ENCODE measurements at places on chromosomes 5 and 9. TPM values are rescaled to one million over a fixed set of nuclear protein-coding genes. Genes with fewer than 3 reads are reported as not detected.

HTR1A gene
- total RNA-seq, result not detected

LCN15 gene
- not detected for total RNA-seq

CYSRT1 gene
- total RNA-seq, result 2.9 TPM

GRK6 gene
- 25.4 TPM for total RNA-seq

TIMD4 gene
- 0.38 TPM for total RNA-seq

ZNF883 gene
- total RNA-seq, result 2.4 TPM

SLC34A3 gene
- total RNA-seq, result not detected

PTPRD gene
- total RNA-seq, result 10.4 TPM

SLC45A2 gene
- total RNA-seq, result not detected

OTP gene
- total RNA-seq, result not detected

CCDC180 gene
- total RNA-seq, result 1.5 TPM

ADGRV1 gene
- 0.81 TPM for total RNA-seq

RNF183 gene
- not detected for total RNA-seq

IL31RA gene
- 1.1 TPM for total RNA-seq

PCDHGB6 gene
- 2.0 TPM for total RNA-seq

GFI1B gene
- total RNA-seq, result not detected

NR4A3 gene
- total RNA-seq, result 0.13 TPM

PCDHA13 gene
- not detected for total RNA-seq

TAF11L5 gene
- not detected for total RNA-seq

ADAMTS19 gene
- 0.13 TPM for total RNA-seq

GAS1 gene
- total RNA-seq, result 29.4 TPM

TAF11L13 gene
- total RNA-seq, result not detected

LMX1B gene
- total RNA-seq, result 0.63 TPM

FREM1 gene
- under 0.01 TPM for total RNA-seq

TAL2 gene
- total RNA-seq, result not detected

TGFBI gene
- 856 TPM for total RNA-seq

AGXT2 gene
- not detected for total RNA-seq

CDX1 gene
- total RNA-seq, result 0.33 TPM

PPIC gene
- 30.3 TPM for total RNA-seq

PCDHB5 gene
- total RNA-seq, result 1.5 TPM

PCA3 gene
- not detected for total RNA-seq
